ENCODE measurements at places on chromosomes 7 and 10.

- DNase-seq: peak; percentile 89
Observed at GRCh38 chr10:19815731-19816410, 361 bp upstream of the PLXDC2 start.

DNA sequence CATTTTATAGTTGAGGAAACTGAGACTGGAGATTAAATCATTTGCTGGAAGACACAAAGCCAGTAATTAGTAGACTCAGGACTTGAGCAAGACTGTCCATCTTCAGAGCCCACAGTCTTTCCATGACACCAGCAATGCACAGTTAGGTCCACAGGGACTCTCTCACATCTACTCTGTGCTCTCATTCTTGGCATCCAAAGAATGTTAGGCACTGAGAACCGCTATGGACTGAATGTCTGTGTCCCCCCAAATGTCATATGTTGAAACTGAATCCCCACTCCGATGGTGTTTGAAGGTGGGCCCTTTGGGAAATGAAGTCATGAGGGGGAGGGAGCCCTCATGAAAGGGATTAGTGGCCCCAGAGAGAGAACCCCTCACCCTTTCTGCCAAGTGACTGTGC, 100.6 kb downstream of the LANCL2 start:
- DNase-seq: no peak

DNA sequence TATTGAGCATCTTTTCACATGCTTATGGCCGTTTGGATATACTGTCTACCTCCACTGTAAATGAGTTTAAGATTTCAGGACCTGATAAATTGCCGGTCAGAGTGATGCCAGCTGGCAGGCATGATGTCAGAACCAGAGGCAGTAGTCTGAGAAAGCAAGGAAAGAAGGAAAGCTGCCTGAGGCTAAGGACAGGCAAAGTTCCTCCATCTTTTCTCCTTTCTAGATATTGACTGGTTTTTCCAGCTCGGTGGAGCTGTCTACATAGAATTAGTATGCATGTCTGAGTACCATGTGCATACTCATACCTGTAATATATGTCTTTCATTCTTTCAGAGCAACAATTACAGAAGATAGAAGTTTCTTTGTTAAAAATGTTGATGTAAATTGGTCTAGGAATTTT, 52.3 kb downstream of the CDCA7L start:
- no peak for DNase-seq

GRCh38 chr7:123770378-123770777, 21.6 kb upstream of the WASL start:
- DNase-seq: no peak

- no peak for DNase-seq
Observed at GRCh38 chr10:106941297-106942034, 223.0 kb downstream of the SORCS1 start.
